ENCODE measurements at places on chromosomes 5 and 9.

- DNase-seq: no peak
These were observed 628.3 kb upstream of the GRAMD2B start for GRCh38 chr5:125794922-125795321.

DNA sequence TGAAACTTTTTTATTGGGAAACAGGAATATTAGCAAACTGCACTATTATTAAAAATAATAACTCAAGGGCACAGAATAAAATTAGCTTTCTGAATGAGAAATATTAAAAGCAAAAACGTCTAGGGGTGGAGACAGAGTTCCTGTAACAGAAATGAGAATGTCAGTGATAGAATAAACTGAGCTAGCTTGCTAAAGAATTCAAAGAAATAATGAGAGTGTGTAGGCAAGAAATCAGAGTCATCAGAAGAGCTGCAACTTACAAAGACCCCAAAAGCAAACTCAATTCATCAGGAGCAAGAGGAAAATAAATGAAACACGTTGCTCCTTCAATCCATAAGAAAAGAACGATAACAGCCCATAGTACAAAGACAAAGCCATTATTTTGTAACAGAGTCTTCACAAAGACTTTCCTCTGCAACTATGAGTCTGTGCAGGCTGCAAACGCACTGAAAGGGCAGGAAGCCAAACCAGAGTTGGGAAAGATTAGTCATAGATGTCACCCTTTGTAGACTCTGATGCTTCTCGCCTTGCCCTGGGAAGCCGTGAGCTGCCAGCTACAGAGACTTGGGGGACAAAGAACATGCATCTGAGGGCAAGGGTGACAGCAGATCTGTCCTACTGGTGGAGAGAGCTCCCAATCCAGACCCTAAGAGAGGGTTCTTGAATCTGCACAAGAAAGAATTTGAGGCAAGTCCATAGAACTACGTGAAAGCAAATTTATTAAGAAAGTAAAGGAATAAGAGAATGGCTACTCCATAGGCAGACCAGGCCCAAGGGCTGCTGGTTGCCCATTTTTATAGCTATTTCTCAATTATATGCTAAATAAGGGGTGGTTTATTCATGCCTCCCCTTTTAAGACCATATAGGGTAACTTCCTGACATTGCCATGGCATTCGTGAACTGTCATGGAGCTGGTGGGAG lies 40.8 kb downstream of the SHC3 start:
- DNase-seq: peak; percentile 47

DNA sequence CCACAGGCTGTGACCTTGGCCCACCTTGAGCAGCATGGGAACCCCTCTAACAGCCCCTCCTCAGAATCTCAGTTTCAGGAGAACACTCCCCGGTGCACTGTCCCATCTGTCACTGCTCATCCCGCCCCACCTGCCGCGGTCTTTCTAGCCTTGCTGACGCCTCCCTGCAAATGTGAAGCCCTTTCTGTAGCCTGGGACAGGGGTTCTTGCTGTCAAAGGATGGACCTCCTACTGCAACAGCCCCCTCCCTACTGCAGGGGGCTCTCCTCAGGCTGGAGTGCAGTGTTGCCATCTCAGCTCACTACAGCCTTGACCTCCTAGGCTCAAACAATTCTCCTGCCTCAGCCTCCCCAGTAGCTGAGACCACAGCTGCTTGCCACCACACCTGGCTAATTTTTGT lies 20.0 kb downstream of the OR2V1 start:
- DNase-seq: no peak

- DNase-seq: no peak
These were observed 20.2 kb downstream of the ZBED3 start for GRCh38 chr5:77066823-77067442.

DNA sequence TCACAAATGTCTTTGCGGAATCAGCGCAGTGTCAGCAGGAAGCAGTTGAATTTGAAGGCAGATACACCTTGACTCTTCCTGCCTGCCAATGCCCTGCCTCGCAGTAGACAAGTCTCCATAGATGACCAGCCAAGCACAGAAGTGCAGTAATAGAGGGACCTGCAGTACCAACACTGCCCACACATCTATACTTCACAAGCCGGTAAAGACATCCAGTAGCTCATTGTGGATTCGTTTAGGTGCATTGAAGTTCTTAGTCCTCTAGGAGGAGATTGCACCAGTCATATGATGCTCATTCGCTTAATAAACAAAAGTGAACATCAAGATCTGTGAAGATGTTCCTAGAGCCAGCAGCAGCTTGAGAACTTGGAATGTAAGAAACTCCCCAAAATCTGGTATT lies 7.1 kb upstream of the IFNA2 start:
- no peak for DNase-seq

- DNase-seq: no peak
These were observed 141.3 kb downstream of the SCAMP1 start for GRCh38 chr5:78501411-78502352.

- no peak for DNase-seq
These were observed 177.2 kb downstream of the TMEM38B start for GRCh38 chr9:105871540-105871939.

DNA sequence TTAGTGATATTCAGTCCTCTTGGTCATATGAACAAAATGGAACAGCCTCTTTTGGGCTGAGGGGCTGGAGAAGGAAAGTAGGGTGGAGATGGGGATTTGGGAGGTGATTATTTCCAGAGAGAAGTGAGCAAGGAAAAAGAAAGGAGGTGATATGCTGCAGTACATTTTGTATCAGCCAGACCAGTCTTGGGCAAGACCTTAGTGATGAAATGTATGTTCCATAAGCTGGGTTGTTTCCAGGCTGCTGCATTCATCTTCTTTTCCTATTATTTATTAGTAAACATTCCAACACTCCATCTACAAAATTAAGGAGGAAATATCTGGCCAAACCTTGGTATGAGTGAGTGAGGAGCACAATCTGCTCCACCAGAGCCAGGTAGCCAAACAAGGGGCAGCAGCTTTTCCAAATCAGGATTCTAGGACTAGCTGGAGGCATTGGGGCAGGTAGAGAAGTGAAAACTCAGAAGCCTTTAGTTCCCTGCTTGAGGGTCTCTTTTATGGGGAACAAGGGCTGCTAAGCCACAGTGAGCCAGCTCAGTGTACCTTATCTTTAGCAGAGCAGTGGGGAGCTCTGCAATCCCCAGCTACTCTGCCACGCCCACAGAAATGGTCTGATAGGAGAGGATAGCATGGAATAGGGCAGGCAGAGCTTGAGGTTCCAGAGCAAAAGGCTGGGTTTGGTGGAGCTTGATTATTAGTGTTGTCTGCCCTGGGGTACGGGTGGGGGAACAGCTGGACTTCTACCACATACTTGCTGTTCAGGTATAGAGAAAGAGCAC lies 19.5 kb downstream of the RAD1 start:
- no peak for DNase-seq

- DNase-seq: no peak
These were observed 6.2 kb upstream of the TMEM141 start for GRCh38 chr9:136784997-136785361.

DNA sequence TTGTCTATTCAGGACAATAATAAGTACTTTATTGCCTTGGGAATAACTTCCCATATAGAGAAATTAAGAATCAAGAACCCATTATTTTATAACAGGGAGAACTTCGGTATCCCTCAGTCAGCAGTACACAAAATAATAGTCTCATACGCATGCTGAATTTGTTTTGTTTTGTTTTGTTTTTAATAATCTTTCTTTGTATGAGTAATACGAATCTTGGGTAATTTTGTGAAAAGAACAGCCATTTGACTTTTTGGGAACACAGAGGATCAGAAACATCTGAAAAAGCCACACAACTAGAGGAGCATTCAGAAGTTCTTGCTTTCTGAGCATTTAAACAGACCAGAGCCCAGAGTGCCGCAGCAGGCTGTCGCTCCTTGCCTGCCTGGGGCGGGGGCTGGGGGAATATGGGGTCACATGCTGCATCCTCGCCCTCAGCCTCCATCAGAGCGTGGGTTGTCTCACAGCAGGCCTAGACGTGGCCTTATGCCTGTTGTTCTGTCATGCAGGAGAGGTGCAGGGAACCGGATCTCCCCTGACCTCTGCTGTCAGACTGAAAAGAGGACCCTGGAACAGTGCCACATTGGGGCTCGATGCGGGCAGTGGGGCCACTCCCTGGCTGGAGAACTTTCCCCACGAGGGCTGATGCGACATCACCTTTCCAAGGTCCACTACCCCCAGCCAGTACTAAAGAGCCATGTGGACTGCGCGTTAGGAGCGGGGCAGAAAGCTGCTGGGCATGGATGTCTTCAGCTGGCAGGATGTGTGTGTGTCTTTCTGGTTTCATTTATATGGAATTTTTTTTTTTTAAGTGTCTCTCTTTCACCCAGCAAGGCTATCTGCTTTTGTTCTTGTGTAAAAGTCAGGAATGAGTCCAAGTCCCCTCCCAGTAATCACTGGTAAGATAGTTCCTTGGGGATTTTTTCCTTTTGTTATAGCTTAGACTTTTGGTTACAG lies 133.4 kb upstream of the OTULINL start:
- DNase-seq: peak; percentile 43
